ENCODE measurements at places on chromosomes 12 and 14.

GRCh38 chr14:89137526-89138163, 279.4 kb downstream of the FOXN3 start:
- DNase-seq, result no peak

- no peak for DNase-seq
Observed at GRCh38 chr12:41101806-41102205, 86.3 kb upstream of the PDZRN4 start.

GRCh38 chr12:13044002-13044905, at the start of gene FAM234B:
Gene FAM234B, plus strand, starts transcription at chr12:13044381. Its CDS starts 23 bp downstream, at chr12:13044404.
- DNase-seq, result peak; percentile 56

DNA sequence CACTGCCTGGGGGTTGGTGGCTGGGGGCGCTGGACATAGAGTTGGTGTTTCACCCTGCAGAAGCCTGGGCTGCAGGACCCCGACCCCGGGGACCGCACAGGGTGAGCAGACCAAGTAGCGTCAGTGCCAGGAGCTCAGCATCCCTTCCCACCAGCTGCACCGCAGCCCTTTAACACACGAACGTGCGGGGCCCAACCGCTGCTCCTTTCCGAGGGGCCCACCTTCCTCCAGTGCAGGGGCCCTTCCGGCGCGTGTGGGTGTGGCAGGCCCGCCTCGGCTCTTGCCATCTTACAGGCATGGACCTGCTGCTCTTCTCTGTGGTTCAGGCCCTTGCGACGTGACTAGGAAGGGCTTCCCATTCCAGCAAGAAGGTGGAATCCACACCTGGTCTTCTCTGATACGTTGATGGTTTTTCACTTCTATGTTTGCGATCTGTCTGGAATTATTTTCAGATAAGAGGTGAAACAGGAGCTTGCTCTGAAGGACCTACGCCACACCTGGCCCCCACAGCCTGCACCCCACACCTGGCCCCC, 47.8 kb downstream of the LRCOL1 start:
- no peak for DNase-seq

DNA sequence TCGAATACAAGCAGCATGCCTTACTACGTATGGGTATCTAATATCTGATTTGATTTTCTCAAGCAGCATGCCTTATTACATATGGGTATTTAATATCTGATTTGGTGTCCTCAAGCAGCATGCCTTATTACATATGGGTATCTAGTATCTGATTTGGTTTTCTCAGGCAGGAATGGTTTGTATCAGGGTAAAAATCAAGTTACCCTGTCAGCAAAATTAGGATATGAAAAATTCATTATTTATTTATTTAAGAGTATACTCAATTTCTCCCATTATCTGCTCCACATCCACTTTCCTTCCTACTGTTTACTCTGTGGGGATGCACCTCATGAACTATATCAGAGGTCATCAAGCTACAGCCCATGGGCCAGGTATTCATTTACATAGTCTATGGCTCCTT, 21.9 kb downstream of the ZNF891 start:
- no peak for DNase-seq

- no peak for DNase-seq
Observed at GRCh38 chr12:79983492-79983891, 48.6 kb upstream of the PPP1R12A start.

DNA sequence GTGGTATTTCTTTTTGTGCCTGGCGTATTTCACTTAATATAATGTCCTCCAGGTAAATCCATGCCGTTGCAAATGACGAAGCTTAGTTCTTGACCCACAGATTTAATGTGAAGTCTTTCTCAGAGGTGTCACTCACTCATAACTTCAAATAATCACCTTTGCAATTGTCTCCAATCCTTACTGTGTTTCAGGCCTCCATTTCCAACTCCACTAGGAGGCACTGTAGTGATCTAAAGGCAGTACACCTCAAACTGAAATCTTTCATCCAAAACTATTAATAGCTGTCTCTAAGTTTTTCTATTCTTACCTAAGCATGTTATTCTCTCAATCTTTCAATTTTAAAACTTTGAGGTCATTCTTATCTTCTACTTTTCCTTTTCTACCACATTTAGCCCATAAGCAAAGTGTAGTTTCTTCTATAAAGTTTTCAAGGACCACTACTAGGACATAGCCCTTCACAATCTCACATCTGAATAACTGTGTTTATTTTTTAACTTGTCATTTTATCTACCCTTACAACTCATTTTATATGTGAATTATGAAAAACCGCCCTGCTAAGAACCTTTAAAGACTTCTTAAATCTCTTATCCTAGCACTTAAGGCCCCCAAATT, 25.5 kb upstream of the FBXO34 start:
- DNase-seq, result no peak

DNA sequence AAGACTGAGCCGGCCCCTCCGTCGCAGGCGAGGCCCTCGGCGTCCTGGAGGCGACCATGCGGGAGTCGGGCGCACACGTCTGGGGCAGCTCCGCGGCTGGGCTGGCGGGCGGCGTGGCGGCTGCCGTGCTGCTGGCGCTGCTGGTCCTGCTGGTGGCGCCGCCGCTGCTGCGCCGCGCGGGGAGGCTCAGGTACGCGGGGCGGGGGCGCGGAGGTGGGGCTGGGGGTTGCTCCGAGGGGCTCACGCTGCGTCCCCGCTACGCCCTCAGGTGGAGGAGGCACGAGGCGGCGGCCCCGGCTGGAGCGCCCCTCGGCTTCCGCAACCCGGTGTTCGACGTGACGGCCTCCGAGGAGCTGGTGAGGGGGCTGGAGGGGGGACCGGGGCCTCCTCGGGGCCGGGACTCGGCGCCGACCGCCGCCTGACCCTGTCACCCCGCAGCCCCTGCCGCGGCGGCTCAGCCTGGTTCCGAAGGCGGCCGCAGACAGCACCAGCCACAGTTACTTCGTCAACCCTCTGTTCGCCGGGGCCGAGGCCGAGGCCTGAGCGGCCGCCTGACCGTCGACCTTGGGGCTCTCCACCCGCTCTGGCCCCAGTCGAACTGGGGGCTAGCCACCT, 7.8 kb downstream of the AMN start:
- no peak for DNase-seq

GRCh38 chr14:89041257-89041582, 216.8 kb downstream of the TTC8 start:
- DNase-seq, result no peak

- DNase-seq, result no peak
Observed at GRCh38 chr14:81989211-81989610, 455.6 kb upstream of the SEL1L start.

DNA sequence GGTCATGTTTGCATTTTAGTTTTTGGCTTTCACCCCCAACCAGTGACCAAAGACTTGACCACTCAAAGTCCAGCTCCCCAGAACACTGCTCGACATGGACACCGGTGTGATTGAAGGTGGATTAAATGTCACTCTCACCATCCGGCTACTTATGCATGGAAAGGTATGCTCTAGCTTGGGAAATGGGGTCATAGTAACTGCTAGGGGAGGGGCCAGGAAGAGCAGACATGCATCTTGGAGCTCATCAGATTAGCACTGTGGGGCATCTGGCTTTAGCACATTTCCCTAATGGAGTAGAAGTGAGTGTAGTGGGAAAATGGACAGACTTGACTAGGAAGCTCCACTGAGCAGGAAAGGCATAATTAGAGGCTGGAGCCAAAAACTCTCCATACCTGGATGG, 2.8 kb downstream of the PCBP2 start:
- no peak for DNase-seq

- no peak for DNase-seq
Observed at GRCh38 chr12:91009319-91009950, 4.7 kb upstream of the EPYC start.

DNA sequence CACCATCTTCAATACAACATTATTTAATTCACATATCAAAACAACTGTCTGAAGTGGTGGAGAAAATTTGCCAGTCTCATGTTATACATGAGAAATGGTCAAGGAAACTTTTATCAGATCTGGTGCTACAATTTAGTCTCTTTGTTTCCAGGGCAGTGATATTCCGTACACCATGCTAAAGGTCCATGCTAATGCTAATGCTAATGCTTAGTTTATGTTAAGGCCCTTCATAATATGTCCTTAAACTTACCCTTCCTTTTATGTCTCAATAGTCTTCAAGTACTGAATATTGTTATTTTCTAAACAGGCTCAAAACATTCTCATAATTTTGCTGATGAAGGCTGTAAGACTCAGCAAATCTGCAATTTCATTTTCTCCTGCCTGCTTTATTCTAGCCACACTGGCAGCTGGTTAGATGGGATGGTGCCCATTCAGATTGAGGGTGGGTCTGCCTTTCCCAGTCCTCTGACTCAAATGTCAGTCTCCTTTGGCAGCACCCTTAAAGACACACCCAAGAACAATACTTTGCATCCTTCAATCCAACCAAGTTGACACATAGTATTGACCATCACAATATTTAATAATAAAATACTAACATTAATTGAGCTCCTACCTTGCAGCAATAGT, 59.8 kb downstream of the TMEM117 start:
- no peak for DNase-seq

GRCh38 chr12:123041042-123041531, 60.6 kb downstream of the ARL6IP4 start:
- no peak for DNase-seq

DNA sequence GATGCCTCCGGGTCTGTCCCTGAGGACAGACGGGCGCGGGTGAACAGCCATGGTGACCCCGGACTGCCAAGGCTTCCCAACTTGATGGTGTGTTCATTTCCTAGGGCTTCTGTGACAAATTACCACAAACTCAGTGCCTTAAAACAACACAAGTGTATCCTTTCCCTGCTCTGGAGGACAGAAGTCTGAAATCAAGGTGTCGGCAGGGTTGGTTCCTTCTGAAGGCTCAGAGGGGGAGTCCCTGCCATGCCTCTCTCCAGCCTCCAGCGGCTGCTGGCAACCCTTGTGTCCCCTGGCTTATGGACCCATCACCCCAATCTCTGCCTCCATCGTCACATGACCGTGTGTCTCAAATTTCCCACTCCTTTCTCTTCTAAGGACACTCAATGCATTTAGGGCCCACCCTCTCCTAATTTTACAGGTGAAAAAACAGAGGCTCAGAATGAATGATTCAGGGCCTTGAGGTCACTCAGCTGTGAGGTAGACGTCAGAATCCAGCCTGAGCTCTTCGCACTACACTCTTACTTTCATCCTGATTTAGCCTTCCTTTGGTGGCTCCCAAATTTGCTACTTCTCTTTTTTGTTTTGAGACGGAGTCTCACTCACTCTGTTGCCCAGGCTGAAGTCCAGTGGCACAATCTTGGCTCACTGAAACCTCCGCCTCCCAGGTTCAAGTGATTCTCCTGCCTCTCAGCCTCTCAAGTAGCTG, 45.4 kb downstream of the VCPKMT start:
- no peak for DNase-seq

DNA sequence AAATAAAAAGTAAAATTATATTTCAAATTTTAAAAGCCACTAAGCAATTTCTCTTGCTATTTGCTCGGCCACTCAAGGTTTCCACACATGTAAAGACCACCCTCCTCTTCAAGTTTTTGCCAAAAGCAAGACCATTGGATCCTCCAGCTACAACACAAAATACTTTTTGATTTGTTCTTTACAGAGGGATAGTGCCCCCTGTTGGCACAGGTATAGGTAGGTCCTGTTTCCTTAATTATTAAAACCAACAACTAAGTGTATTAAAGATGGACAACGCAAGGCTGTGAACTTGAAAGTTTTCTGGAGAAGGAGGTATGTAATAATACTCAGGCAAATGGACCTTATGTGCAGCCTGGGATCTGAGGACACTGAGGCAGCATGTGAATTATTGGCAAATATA, 23.8 kb downstream of the ATP6V1D start:
- DNase-seq, result no peak

- DNase-seq, result no peak
Observed at GRCh38 chr12:49643961-49644619, 20.7 kb downstream of the PRPF40B start.

- DNase-seq, result no peak
Observed at GRCh38 chr14:23113431-23114119, 5.5 kb downstream of the CEBPE start.

DNA sequence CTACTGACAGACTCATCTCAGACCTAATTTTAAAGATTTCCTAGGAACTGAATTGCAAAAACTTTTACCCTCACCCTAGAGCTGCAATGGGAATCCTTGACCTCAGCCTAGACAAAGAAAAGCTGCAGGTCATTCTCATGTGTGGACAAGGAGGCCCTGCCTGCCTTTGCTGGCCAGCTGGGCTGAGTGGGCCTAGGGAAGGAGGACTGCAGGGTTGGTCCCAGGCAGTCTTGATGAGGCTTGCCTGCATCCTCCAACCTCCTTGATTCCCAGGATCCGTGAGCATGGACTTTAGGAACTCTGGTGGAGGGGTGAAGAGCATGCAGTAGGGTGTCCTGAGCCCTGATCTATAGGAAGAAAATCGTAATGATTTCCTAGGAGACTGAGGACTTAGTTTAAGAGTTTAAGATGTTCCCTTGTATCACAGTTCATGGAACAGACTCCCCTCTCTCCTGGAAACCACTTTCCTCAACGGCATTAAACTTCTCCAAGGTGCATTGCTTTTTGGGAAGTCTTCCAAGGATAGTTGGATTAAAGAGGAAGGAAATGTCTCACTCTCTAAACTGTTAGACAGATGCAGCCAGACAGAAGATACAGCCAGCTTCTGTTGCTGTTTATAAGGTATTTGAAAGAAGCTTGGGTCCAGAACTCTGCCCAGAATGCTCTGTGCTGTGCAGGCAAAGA, 55.4 kb upstream of the DDX11 start:
- no peak for DNase-seq

GRCh38 chr12:109291521-109292341, 17.4 kb downstream of the FOXN4 start:
- no peak for DNase-seq

GRCh38 chr14:105023791-105024480, 3.1 kb upstream of the CDCA4 start:
- DNase-seq, result no peak

DNA sequence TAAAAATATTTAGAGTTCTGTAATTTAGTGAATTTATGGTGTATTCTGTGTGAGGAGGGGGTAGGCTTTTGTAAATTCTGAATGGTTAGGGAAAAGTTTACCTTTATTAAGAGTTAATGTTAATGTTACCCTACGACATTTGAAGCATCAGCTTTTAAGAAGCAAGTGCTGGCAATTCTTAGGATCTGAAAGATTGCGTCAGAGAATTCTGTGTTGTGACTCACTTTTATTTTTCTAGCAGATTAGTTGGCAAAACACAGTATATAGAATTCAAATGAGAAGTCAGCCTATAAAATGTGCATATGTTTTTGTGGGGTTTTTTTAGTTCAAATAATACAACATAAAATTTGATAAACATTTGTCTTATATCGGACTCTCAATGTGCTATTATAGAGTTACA, 97.6 kb downstream of the RAD52 start:
- DNase-seq, result no peak

DNA sequence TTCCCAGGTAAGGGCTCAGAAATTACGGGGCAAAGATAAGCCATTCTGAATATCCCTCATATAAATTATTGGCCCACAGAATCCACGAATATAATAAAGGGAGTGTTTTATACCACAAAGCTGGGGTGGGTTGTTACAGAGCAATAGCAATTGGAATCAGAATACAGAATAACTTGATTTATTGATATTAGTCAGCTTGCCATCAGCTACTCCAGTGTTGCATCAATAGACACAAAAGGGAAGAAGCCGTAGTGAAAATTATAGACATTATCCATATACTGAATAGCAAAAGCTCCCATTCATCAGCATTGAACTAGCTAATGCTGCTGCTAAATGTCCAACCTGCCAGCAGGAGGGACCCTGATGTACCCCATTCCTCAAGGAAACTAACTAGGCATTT, 18.3 kb downstream of the MDGA2 start:
- DNase-seq, result no peak

- no peak for DNase-seq
Observed at GRCh38 chr14:45678163-45678562, 425.2 kb upstream of the MIS18BP1 start.

GRCh38 chr14:52011523-52011922, 22.2 kb downstream of the RTRAF start:
- DNase-seq, result no peak

- DNase-seq, result no peak
Observed at GRCh38 chr12:107326237-107326636, 232.9 kb upstream of the CRY1 start.
